ENCODE measurements at places on chromosomes 16 and 17. TPM values are rescaled to one million over a fixed set of nuclear protein-coding genes. Genes with fewer than 3 reads are reported as not detected.

ACAP1 gene
- 496 TPM for total RNA-seq

NEUROD2 gene
- total RNA-seq: not detected

PIRT gene
- total RNA-seq: not detected

EME1 gene
- 1.9 TPM for total RNA-seq

- DNase-seq: no peak
These were observed 186.4 kb upstream of the CDH13 start for GRCh38 chr16:82440336-82440735.

- no peak for DNase-seq
These were observed 60.8 kb upstream of the CLEC18A start for GRCh38 chr16:69890114-69890891.

DNA sequence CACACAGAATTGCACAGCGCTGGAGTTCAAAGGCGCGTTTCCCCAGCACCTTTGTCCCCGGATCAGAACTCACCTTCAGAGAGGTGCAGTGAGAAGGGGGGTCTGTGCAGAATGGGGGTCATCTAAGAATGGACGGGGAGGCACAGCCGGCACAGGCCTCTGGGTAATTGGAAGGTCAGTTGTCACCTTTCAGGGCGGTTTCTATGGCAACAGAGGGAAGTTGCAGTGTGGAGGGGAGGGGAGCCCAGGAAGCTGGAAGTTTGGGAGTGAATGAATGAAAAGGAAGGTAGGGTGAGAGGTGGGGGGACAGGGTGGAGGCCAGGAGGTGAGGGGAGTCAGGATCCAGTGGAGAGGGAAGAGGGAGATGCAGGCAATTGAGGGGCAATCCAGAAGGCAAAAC is 12.4 kb upstream of the KCNG4 start:
- DNase-seq: no peak

GRCh38 chr17:2815781-2816185 is 19.5 kb downstream of the RAP1GAP2 start:
- no peak for DNase-seq

GRCh38 chr16:25692351-25692741 is 587 bp downstream of the HS3ST4 start:
- no peak for DNase-seq

DNA sequence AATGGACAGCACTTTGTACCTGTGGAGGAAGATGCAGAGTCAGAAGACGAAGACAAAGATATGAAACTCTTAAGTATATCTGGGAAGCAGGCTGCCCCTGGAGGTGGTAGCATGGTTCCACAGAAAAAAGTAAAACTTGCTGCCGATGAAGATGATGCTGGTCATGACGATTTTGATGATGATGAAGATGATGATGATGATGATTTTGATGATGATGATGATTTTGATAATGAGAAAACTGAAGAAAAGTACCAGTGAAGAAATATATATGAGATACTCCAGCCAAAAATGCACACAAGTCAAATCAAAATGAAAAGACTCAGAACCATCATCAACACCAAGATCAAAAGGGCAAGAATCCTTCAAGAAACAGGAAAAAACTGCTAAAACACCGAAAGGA is 268.5 kb upstream of the EEF2KMT start:
- no peak for DNase-seq

DNA sequence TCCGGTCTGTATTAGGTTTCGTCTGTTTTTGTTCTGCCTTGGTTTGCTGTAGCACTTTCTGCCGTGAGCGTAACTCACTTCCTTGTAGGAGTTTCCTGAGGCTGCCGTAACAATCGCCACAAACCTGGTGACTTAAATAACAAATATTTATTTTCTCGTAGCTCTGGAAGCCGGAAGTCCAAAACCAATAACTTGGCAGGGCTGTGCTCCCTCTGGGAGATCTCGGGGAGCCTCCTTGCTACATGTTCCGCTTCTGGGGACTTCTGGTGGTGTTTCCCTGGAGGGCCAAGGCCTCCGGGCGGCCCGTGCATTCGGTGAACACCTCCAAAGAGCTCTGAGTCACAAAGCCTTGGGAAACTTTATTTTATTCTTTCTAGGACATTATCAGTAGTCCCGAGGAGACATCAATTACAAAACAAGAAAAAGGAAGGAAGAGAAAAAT is 6.8 kb upstream of the WDR45B start:
- no peak for DNase-seq

DNA sequence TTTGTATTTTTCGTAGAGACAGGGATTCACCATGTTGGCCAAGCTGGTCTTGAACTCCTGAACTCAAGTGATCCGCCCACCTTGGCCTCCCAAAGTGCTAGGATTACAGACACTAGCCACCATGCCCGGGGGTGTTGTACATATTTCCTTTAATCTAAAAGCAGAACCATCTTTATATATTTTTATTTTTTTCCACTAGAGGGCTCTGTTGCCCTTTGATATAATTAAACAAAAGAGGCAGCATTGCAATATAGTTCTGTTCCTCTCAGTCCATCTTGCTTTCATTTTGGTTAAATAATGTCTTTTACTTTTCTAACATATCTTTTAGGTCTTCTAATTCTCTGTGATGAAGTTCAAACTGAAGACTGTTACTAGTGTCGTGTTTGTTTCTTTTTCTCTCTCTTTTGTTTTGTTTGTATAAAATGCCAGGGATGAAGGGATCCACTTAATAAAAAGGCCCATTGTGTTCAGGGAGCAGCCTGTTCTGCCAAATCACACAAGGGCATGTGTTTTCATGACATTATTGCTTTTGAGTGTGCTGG is 23.4 kb downstream of the WWOX start:
- DNase-seq: peak; percentile 56

Measured in naive thymus-derived CD4-positive, alpha-beta T cell (primary cell).